ENCODE measurements at places on chromosomes 1 and 21.
A peak's percentile ranks its signal among the peaks of the same experiment; 100 is the strongest.

GRCh38 chr1:232949636-232950196 is 695 bp upstream of the NTPCR start:
- no peak for DNase-seq

- no peak for DNase-seq
These were observed 33.7 kb upstream of the VASH2 start for GRCh38 chr1:212916481-212917133.

- DNase-seq: no peak
These were observed 27.9 kb downstream of the DIP2A start for GRCh38 chr21:46486481-46487126.

- DNase-seq: no peak
These were observed 339.8 kb downstream of the OMA1 start for GRCh38 chr1:58206749-58207148.

DNA sequence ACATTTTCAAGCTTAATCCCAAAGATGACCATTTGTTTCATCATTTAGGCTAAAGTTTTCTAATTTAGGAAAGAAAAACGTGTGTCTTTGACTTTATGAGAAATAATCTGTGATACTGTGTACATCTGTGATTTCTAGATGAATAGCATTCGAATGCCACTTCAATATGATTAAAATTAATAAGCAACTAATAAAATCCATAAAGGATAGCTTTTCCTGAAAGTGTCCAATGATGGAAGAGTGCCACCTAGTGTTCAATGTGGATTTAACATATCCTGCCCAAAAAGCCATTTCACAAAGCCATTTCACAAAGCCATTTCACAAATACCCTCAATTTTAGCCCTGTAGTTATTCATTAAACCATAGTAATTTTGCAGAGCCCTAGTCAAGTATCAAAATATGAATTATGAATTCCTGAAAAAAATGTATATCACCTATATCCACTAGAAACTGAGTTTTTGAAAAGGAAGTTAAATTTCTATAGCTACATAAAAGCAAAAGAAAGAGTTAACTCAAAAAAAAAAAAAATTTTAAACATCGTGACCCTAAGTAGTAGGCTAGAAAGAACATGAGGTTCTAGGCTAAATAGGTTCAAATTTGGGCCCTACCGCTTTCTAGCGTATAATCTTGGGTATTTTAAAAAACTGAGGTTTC is 19.1 kb downstream of the NME7 start:
- peak; percentile 73 for DNase-seq

DNA sequence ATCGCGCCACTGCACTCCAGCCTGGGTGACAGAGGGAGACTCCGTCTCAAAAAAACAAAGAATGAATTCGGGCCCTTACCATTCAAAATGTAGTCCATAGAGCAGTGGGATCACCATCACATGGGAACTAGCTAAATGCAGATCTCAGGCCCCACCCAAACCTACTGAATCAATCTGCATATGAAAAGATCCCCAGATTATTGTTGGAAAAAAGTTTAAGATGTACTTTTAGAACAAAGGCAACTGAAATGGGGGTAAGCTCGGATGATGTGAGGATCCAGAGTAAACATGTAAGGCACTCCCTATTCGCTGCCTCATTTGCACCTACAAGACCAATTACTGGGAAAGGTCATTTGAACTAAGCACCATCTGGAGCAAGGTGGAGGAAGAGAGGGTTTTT is 803 bp upstream of the FLAD1 start:
- DNase-seq: no peak

- DNase-seq: no peak
These were observed 561.4 kb downstream of the MATN1 start for GRCh38 chr1:30161953-30162352.

GRCh38 chr21:35014302-35015041 is 34.6 kb downstream of the RUNX1 start:
- no peak for DNase-seq

- DNase-seq: no peak
These were observed 19.5 kb downstream of the TGFBR3 start for GRCh38 chr1:91866425-91866824.

DNA sequence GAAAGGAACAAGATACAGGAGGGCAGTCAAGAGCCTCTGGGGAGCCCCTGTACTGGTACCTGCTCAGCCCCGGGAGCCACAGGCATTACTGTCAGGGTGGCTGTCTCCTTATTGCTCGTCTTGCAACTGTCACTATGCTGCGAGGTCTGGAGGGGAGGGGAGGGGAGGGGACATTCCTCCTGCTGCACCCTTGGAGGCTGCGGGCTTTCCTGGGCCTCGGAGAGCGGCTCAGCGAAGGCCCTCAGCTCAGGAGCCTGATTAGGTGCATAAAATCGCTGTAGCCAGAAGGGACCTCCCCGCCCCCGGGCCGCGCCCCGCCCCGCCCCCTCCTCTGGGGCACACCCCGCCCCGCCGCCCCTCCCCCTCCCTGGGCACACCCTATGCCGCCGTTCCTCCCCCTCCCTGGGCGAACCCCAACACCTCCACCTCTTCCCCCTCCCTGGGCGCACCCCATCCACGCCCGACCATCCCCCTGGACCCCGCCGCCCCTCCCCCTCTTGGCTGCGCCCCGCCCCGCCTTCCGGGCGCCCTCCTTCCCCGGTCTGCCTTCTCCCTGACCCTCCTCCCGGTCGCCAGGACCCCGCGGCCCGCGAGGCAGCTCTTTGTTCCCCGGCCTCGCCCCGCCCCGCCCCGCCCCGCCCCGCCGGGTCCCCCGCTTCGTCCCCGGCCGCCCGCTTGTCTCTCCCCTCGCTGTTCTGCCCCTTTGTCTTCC is 35.5 kb downstream of the CACHD1 start:
- no peak for DNase-seq

GRCh38 chr1:12600335-12600734 is 17.7 kb downstream of the DHRS3 start:
- no peak for DNase-seq

DNA sequence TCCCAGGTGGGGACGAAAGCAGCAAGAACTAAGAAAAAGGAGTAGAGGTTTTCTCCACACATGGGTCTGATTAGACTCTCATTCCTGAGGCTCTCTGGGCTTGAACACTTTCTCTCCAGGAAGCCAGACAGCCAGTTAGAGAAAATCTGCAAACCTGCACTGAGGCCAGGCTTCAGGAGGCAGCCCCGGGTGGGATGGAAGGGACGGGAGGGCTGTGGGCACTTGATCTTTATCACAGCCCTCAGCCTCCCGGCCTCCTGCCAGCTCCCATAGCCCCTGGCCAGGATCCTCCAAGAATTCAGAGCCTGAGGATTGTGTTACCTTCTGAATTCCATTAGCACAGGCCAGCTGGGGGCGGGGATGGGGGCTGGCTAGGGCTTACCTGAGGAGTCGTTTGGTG is 40.1 kb downstream of the SERTAD4 start:
- DNase-seq: no peak

DNA sequence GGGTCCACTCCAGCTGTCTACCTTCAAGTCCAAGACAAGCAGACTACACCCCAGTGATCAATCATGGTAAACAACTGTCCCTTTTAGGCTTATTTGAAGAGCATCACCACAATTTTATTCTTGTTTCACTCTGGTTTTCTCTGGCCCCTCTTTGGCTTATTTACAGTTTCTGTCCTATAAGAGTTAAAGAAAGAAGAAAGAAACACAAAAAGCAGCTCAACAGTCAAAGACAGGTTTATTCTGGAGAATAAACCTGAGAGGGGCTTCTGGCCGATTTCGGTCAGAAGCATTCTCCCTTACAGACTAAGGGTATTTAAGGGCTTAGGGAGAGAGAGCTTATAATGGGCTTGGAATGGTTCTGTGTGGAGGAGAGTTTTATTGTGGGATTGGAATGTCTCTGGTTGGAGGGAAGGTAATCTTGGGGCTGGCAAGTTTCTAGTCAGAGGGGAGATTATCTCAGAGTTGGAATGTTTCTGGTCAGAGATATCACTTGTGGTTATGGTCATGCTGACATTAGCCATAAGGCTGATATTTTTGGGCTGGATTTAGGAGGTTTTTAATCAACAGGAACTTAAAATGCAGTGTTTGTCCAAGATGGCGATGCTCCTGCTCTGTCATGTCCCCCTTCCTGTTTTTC is 161.0 kb downstream of the URB2 start:
- no peak for DNase-seq

GRCh38 chr1:116915086-116915661 is 5.5 kb downstream of the PTGFRN start:
- no peak for DNase-seq

DNA sequence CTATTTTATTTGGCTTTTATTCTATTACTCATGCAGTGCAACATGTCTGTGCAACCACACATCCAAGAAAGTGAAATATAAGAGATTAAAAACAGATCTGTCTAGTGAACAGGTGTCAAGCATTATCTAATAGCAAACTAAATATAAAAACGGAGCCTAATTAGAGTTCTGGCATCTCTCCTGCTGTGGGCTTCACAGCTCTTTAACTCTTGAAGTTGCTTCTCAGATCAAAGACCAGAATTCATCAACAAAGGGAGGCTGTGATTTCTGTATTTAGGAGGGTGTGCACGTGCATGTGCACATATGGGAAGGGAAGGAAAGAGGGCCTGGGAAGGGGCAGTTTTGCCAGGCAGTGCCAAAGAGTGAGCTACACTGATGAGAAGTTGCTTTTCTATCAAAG is 81.0 kb downstream of the MIS18A start:
- no peak for DNase-seq

- DNase-seq: peak; percentile 53
These were observed 9.8 kb upstream of the PHACTR4 start for GRCh38 chr1:28359592-28360239.

DNA sequence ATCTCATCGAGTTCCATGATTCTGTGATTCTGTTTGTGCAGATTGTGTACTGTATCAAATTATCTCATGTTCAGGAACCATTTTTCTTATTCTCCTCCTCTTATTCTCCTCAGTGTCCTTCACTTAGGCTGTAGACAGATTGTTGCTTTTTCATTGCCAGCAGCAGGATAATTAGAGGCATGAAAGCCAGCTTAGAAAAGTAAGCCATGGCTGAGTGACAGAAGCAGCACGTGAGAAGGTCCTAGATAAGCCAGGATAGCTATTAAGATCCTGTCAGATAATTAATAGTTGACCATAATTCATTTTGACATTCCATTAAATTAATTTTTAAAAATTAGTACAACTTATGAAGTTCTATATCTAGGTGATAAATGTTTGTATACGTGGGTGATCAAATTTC is 60.8 kb upstream of the PRKACB start:
- DNase-seq: no peak

GRCh38 chr21:27645285-27645684 is 678.4 kb upstream of the ADAMTS5 start:
- no peak for DNase-seq

GRCh38 chr1:246919902-246920301 is 11.8 kb downstream of the AHCTF1 start:
- DNase-seq: no peak

GRCh38 chr1:178646821-178647220 is 78.2 kb upstream of the RALGPS2 start:
- no peak for DNase-seq

GRCh38 chr1:165890684-165891083 is 63.3 kb downstream of the UCK2 start:
- DNase-seq: peak; percentile 42

DNA sequence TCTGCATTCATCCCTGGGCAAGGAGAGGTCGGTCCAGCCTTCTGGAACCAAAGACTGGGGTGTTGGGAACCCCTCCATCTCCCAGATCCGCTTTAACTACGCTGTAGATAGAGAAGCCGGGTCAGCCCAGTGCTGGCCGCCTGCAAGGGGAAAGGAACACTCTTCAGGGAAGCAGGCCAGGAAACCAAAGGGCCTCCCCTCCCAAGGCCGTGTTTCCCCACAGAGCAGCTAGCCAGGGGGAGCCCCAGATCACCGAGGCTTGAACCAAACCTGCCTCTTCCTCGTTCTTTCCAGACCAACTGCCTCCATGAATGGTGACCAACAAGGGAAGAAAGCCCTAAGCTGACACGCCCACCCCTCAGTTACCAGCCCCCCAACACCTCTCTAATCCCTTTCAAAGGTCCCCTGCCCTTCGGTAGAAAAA is 1.2 kb upstream of the CHD5 start:
- no peak for DNase-seq

DNA sequence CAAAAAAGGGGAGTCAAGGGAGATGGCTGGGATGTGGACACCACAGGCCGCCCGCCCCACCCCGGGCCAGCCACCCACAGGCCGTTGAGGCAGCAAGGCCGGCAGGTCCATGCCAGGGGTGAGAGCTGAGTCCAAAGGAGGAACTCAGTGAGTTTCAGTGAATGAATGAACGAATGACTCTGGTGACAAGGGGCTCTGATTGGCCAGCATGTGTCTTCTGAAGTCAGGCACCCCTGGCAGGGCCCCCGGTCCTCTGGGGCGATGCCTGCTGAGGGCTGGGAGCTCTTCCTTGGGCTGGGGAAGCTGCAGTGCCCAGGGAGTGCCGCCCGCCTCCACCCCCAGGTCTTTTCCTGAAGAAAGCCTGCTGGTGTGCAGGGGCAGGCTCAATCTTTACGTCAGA is 236.1 kb upstream of the VAMP3 start:
- DNase-seq: no peak

DNA sequence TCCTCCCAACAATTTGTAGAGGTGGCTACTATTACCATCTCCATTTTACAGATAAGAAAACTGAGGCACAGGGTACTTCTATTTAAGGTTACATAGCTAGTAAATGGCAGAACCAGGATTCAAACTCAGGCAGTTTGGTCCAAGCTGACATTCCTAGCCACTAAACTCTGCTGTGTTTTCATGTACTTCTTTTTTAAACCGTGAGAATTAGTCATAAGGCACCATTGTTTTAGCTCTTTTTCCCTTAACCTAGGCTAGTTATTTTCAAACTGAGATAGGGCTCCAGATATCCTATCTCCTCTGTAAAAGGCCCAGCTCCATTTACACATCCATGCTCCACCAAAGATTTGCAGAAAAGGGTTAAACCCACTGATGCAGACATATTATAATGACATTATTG is 92.9 kb downstream of the PTPN14 start:
- no peak for DNase-seq

DNA sequence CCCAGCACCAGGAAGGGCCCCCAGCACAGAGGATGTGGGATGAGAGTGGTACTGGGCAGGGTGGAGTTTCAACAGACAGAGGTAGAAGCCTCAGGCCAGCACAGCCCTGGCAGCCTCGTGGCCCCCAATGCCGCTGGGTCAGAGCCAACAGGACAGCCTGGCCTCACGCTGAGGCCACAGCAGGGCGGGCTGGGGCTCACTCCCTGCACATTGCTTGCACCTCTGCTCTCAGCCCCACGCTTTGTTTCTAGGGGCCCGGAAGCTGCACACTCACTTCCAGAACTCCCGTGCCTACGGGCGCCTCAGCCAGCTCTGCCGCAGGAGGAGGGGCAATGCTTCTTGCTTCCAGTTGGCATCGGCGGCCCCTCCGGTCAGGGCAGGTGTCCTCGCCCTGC is 72.9 kb downstream of the SIK1 start:
- no peak for DNase-seq

- DNase-seq: no peak
These were observed 26.2 kb upstream of the KNCN start for GRCh38 chr1:46577671-46578070.
